ENCODE measurements at places on chromosomes 1 and 21.

GRCh38 chr1:209398313-209398991 is 185.1 kb upstream of the CAMK1G start:
- DNase-seq = peak; percentile 55

- DNase-seq = no peak
Observed at GRCh38 chr1:27614625-27615344, 10.8 kb upstream of the AHDC1 start.

GRCh38 chr1:41242342-41243078 is 404 bp upstream of the SCMH1 start:
- no peak for DNase-seq

- DNase-seq = peak; percentile 86
Observed at GRCh38 chr1:32989160-32990050, 24.8 kb upstream of the RNF19B start.

DNA sequence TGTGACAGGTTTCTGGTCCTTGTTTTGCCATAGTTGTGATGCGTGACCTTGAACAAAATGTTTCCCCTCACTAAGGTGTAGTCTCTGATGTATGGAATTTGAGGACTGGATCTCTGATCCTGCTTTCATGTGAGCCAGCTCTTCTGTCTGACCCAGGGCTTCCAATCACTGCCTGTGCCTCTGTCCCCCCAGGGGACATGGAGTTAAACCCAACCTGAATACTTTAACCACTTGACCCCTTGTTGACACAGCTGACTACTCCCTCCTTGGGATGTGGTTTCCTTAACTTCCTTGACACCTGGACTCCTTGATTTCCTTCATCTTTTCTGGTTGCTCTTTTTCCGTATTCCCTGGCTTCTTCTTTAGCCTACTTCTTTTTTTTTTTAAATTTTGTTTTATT is 36.0 kb upstream of the SSBP3 start:
- DNase-seq = no peak

DNA sequence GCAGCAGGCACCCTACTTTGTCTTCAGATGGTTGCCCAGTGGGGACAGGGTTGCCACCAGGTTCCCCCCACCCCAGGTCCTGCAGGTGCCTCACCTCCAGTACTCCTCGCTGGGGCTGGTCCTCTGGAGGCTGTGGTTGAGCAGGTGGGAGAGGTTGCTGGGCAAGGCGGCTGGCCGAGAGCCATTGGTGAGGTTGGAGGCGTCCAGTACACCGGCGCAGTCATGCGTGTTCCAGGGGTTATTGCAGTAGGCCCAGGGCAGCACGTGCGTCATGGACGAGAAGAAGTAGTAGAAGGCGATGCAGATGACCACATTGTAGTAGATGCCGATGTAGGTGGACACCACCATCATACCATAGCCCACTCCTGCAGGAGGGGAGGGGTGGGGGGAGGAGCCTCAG is 16.9 kb downstream of the CCDC24 start:
- DNase-seq = no peak

DNA sequence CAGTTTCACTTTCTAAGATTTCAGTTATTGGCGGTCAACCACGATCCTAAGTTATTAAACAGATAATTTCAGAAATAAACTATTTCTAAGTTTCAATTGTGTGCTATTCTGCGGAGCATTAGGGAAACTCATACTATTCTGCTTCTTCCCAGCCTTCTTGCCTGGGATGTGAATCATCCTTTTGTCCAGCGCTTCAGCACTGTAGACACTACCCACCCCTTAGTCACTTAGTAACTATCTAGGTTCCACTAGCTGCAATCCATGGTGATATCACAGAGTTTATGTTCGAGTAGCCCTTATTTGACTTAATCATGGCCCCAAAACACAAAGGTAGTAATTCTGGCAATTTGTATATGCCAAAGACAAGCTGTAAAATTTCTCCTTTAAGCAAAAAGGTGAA is 279.9 kb upstream of the ADAMTS5 start:
- peak; percentile 23 for DNase-seq

- DNase-seq = no peak
Observed at GRCh38 chr1:74731399-74732052, 1.3 kb downstream of the CRYZ start.

GRCh38 chr1:66175098-66175497 is 358.9 kb upstream of the SGIP1 start:
- no peak for DNase-seq

DNA sequence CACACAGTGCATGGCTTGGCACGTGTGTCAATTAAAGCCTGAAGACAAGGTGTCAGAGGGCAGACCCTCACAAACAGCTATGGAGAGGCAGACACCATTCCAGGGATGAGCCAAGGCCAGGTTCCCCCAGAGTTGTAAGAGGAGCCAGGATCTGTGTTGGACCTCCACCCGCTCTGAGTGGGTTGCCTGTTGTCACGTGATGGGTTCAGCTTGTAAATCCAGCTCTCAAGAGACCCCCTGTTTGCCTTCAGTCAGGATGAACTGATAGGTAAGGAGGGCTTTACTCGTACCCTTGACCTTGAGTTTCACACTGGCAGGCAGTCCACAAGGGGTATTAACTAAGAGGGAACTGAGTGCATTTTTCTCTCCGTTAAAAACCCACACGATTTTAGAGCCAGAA is 27.7 kb upstream of the KCND3 start:
- DNase-seq = no peak

DNA sequence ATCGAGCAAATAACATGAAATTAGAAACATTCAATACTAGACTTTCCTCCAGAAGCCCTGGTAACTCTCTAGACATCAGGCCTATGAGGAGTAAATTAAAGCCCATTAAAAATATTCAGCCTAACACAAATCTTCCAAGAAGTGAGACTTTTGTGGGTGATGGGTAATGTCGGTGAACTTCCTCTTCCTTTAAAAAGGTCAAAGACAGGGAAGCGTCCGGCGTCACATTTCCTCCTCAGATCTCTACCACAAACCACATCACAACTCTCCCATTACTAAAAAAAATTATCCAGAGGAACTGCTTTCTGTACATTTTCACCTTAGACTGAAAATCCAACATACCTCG is 1.4 kb downstream of the EIF4G3 start:
- no peak for DNase-seq

DNA sequence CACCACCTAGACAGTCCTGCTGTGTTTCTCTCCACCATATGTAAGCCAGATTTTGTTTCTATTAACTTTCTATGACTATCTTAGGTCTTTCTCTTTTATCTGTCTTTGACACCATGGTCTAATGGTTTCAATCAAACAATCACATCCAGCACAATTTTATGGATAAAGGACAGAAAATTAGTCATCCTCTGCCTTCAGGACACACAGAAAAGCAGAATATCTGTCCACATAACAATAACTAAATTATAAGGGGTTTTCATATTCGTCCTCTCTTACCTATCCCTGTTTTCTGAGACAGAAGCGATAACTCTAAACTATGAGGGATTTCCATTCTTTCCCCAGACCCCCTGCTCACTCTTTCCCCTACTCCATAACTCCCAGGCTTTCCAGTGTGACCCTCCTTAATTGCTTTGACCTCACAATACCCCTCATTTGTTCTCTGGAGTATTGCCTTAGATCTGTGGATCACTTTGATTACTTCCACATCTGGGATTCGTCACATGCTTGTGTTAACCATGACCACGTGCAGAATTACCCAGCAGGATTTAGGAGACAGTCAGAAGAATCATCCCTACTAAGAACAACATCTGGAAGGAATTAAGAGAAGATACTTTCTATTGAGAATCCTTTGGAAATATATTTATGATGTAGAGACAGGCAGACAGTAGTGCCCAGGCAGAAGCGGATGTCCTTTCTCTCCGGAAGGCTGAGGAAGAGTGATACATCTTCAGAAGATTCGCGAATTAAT is 108.2 kb upstream of the GREM2 start:
- DNase-seq = no peak

DNA sequence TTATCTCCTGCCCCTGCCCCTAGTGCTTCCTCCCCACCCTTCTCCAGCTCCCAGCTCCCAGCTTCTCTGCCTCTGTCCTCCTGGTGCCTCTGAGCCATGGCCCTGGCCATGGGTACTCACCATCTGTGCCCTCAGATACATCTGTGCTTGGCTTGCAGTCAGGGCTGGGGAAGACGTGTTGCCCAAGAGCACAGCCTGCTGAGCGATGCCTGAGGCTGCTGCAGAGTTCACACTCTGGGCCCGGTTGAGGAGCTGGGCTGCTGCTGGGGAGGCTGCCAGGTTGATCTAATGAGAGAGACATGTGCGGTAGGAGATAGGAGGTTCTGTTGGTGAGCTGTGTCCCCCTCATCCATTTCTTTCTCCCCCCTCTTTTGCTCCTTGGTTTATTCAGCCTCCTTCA is 49.4 kb upstream of the A3GALT2 start:
- DNase-seq = no peak

GRCh38 chr21:44556879-44557278 is 1.7 kb downstream of the KRTAP10-3 start:
- no peak for DNase-seq

DNA sequence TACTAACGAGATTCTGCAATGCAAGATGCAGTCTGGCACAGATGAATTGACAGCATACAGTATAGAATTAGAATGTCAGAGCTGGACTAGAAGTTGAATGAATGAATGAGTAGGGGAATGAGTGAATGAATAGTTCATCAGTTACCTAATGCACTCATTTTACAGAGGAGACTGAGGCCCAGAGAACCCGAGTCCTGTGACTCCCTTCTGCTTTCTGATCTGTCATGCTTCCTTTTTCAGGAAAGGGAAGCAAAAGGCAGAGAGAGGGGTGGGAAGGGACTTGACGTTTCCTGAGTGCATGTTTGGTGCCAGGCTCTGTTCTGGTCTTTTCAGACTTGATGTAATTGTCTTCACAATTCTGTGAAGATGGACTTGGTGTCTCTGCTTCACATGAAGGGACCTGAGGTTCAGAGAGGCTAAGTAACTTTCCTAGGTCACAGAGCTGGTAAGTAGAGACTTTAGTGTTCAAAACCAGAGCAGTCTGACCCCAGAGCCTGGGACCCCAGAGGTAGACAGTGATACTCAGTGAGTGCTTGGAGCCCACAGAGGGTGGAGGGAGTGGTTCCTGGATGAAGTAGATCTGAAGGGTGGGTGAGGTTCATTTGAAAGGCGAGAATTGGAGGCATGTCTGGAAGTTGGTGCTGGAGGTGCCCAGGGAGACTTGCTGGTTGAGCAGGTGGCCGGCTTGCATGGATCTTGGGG is 8.0 kb upstream of the MEX3A start:
- DNase-seq = no peak

GRCh38 chr1:85321237-85321964 is 45.0 kb upstream of the BCL10 start:
- no peak for DNase-seq

DNA sequence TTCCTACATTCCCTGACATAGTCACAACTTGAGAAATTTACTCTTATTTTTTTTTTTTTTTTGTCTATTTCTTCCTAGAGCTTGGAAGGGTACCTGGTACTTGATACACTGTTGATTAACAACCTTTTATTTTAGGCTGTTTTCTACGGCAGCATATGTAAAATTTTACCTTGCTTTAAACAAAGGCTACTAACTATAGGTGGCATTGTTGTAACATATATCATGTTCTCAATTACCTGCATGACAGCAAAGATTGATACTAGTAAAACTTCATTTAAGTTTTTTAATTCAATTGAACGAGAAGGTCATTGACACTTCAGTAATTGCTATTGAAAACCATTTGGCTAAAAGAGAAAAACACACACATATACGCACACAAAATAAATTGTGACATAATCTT is 238.3 kb upstream of the ESRRG start:
- no peak for DNase-seq

GRCh38 chr1:179190861-179191260 is 38.6 kb downstream of the ABL2 start:
- no peak for DNase-seq

- DNase-seq = no peak
Observed at GRCh38 chr1:170192546-170192945, 46.8 kb downstream of the NTMT2 start.

GRCh38 chr1:62436039-62436465 is 797 bp upstream of the USP1 start:
- DNase-seq = no peak

GRCh38 chr1:182357171-182357570 is 34.4 kb downstream of the GLUL start:
- no peak for DNase-seq

DNA sequence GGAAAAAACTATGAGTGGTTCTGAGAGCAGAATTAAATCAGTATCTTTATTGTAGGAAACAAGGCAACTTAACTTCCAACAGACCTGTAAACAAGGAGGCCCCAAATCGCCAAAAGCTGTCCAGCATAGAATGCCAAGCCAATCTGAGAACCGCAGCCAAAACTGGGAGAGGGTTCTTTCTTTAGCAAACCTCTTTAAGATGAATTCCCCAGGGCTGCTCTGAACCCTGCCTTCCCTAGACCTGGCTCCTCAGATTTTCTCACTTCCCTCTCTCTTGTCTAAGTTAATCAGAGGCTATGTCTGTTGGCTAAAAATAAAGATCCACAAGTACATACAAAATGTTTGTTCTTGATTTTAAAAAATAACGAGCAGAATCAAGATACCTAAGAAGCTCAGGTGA is 141.4 kb downstream of the SMYD3 start:
- DNase-seq = no peak

GRCh38 chr1:168512864-168513595 is 30.8 kb downstream of the XCL2 start:
- DNase-seq = no peak

GRCh38 chr1:156705321-156705917 is at the start of gene CRABP2:
CRABP2 (minus strand) TSS chr1:156705583; CDS start chr1:156705446, 137 bp downstream.
- DNase-seq = no peak

GRCh38 chr1:205492774-205493173 is 11.7 kb upstream of the CDK18 start:
- DNase-seq = no peak

DNA sequence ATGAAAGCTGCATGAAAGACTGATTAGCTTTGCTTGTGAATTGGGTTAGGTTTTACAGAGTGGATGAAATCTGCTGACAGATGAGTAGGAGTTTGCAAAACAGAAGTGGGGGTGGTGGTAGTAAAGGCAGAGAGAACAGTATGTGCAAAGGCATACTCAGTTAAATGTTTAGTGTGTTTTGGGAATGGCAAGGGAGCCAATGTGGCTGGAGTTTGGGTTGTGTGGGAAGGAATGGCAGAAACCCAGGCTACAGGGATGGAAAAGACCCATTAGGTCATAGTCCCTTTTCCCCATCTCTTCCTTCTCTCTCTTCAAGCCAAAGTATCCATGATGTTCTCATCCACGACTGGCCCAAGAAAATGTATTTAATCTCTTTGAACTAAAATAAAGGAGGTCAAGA is 362.2 kb upstream of the LYPLAL1 start:
- DNase-seq = no peak

GRCh38 chr21:35204125-35204524 is 155.0 kb upstream of the RUNX1 start:
- no peak for DNase-seq

DNA sequence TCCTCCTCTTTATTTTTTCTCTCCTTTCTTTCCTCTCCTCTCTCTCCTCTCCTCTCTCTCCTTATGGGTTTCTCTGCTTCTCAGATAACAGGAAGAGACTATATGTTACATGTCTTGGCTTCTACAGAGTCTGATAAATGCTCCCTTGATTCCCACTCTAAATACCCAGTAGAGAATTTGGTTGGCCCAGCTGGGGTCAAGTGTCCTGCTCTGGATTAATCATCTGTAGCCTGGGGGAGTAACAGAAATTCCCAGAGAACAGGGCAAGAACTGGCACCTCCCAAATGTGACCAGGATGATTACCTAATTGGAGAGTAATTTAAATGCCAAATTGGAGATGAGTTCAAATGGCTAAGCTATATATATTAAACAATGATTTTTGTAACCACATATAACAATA is 146.1 kb upstream of the LMO4 start:
- DNase-seq = no peak

GRCh38 chr1:178417858-178418257 is 78.9 kb downstream of the CLEC20A start:
- peak; percentile 20 for DNase-seq

GRCh38 chr1:203364094-203364801 is 13.3 kb upstream of the FMOD start:
- no peak for DNase-seq

- no peak for DNase-seq
Observed at GRCh38 chr1:210310562-210311153, 18.0 kb upstream of the HHAT start.
